DMS79 (cell line): ENCODE measurements at places on chromosomes 3 and 15.

DNA sequence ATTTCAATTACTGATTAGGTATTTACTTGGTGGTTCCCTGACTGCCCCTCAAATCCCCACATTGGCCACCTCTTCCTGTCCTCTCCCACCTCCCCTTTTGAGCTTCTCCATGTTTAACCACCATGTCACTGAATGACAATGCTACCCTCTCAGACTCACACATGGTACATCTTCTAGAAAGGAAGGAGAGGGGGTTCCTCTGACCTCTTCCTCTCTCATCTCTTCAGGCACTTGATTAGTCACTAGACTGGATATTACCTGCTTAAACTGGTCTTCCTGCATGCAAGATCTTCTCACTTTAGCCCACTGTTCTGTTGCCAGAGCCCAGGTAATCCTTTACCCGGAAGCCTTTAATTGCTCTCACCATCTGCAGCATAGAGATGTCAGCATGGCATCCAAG, 64.9 kb downstream of the DIPK2A start:
- no peak for DNase-seq

DNA sequence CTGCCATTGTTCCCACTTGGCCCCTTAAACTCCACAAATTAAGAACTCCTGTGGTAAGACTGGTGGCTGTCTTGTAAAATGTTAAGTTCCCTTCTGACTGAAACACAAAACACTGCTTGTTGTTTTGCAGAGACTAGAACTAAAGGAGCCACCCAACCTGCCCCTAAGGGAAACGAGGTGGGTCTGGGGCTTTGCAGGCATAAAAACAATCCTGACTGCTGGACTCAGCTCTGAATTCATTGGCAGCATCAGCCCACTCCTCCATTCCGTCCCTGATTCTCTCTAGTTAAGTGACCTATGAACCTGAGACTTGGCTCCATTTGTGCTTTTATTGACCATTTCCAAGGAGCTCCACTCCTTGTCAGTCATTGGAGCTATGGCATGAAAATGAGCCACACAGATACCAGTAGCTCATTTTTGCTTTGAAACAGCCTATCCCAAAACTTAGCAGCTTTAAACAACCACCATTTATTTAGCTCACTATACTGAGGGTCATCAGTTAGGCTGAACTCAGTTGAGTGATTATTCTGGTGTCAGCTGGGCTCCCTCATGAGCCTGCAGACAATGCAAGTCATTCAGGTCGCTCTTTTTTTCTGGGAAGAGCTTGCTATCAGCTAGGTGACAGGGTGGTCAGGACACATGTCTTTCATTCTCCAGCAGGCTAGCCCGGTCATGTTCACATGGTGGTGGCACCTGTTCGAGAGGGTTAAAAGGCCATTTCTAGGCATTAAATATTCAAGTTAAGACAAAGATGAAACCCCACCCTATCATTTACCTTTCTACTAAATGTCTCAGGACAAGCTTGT, 175.1 kb upstream of the CTNNB1 start:
- no peak for DNase-seq

DNA sequence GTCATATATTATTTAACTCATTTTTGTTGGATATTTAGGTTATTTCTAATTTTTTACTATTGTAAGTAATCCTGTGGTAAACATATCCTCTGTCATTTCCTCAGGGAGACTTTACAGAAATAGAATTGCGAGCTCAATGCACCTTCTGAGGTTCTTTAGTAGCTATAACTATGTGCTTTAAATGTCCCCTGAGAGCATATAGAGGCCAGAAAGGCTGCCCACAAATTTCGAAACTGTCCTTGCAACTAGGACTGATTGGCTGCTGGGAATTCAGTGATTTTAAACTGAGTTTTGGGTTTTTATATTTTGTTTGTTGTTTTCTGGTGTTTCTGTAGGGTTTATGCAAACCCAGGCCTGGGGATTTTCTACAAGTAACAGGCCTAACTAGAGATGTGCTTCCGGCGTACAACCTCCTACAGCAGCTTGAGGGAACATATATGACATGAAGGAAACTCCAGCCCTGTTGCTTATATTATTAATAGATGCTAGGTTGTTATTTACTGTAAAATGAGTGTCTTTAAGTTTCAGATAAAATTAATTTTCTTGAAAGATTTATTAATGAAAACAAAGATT, 29.1 kb upstream of the P4HTM start:
- DNase-seq = no peak

GRCh38 chr15:33064878-33065277, 129.6 kb downstream of the FMN1 start:
- no peak for DNase-seq

DNA sequence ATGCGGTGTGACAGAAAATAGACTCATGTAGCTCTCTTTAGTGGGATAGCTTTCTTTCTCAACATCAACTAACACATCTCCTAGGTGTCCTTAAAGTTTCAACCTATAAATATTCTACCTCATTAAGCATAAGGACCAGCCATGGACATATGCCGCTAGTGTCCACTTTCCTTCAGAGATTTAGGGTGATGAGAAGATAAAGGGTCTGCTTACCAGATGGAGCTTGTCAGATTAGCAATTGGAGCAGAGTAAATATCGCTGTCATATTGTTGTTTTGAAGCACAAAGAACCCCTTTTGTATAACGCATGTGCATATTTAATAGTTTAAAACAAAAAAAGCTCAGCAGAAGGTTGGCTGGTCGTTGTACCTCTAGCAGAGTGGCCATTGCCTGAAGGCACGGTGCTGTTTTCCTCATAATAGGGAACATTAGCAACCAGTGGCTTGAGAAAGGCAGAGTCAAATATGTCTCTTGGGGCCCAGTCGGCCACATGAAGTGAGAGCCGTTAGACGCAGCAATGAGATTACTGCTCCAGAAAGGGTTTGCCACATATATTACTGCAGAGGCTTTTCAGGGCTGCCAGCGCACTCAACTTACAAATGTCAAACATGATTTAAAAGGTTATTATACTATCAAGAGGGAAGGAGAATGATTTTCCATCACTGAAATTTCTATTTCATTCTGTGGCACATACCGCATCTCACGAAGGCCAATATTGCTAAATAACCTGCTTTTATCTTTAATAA, 264.2 kb downstream of the ROBO2 start:
- DNase-seq = no peak

- no peak for DNase-seq
Observed at GRCh38 chr15:31869686-31870307, 160.5 kb upstream of the CHRNA7 start.

DNA sequence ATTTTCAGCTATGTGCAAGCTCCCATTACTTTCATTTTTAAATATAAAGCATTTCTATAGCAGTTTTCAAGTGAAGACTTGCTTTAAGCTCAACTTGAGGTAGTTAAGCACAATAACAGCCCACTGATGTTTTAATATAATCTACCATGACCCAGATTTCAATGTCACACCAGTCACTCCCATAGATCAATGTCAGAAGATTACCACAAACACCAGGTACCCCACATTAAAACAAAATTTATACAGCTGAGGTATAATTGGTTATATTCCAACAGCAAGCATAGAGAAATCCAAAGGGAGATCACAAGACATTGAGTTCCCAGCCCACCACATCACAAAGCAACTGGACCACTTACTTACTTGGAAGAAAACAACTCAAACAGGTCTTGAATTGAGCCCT, 22.8 kb downstream of the GTPBP8 start:
- no peak for DNase-seq

DNA sequence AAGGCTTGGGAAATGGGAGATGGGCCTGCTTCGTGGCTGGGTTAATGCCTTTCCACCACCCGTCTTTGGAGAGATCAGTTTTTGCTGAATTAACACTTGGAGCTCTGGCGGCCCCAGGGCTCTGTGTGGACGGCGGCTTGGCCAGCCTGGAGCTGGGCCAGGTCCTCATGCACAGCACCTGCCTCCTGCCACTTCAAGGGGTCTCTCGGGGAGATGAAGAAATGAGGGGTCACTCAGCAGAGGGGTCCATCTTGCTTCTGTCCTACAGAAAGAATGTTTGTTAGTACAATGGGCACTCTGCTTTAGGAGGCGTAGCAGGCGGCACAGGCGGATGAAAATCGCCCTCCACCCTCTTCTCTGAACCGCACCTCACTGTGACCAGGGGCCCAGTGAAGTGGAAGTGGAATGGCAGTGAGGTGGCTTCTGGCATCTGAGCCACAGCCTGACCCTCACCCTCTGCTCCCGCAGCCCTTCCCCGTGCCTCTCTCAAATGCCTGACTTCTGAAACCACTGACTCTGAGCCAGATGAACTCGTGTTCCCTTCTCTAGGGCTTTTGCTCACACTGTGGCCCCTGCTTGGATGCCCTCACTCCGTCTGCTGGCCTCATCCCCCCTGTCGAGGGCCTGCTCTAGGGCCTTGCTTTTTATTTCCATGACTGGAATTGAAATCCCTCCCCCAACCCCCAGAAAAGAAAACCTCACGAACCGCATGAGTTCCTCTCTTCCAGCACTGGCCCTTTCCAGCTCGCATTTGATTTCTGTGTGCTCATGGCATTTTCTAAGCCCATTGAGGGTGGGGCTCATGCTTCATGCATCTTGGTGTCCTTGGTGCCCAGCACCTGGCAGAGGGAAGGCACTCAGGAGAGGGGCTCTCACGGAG, 42.2 kb downstream of the CHDH start:
- peak; percentile 59 for DNase-seq

- no peak for DNase-seq
Observed at GRCh38 chr3:196949285-196949619, 6.9 kb upstream of the NCBP2 start.

DNA sequence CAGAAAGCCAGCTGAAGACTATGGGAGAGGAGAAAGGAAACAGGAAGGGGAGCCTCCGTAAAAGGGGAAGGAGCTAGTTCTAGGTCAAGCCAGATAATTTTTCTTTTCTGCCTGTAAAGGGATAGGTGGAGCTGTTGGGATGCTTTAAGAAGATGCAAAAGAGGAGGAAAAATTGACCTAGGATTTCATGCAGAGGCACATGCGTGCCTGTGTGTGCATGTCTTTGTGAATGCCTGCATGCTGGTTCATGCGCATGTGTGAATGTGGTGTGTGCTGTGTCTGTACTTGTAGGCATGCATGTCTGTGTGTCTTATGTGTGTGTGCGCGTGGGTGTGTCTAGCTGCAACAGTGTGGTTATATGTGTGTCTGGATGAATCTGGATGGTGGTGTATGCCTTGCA, 27.3 kb downstream of the CCDC33 start:
- DNase-seq = peak; percentile 31

GRCh38 chr3:61008998-61009380, 242.3 kb downstream of the FHIT start:
- DNase-seq = no peak

GRCh38 chr3:38368238-38368637, 21.7 kb downstream of the XYLB start:
- no peak for DNase-seq

- no peak for DNase-seq
Observed at GRCh38 chr3:182633186-182633585, 160.1 kb upstream of the ATP11B start.

DNA sequence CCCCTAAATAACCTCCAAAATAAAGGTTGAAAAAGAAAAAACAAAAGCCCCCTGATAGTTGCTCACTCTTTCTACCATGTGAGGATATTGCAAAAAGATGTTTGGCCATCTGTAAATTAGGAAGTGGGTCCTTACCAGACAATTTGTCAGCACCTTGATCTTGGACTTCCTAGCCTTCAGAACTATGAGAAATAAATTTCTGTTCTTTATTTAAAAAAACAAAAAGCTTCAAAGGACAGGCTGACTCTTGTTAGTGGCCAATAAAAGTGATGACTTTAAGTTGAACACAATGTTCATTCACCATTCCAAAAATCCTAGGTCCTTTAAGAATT, 103.5 kb downstream of the CBLB start:
- no peak for DNase-seq

DNA sequence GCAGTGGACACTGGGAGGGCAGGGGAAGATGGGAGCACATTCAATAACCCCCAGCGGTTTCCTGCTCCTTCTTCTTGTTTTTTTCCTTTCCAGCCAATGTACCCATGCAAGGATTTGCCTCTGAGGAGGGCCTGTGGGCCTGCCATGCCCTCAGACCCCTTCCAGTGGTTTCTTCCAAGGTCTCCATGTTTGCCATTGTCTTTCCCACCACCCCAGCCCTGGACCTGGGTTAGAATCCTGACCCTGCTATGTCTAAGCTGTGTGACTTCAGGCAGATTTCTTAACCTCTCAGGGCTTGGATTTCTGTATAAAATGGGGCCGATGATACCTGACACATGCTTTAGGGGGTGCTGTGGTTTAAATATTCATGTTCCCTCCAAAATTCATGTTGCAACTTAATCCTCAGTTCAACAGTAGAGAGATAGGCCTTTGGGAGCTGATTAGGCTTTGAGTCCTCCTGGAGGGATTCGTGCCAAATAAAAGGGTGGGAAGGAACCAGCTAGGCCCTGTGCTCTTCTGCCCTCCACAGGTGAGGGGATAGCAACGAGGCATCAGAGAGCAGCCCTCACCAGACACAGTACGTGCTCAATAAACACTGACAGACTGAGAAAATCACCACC, 46.3 kb upstream of the FLNB start:
- DNase-seq = no peak

DNA sequence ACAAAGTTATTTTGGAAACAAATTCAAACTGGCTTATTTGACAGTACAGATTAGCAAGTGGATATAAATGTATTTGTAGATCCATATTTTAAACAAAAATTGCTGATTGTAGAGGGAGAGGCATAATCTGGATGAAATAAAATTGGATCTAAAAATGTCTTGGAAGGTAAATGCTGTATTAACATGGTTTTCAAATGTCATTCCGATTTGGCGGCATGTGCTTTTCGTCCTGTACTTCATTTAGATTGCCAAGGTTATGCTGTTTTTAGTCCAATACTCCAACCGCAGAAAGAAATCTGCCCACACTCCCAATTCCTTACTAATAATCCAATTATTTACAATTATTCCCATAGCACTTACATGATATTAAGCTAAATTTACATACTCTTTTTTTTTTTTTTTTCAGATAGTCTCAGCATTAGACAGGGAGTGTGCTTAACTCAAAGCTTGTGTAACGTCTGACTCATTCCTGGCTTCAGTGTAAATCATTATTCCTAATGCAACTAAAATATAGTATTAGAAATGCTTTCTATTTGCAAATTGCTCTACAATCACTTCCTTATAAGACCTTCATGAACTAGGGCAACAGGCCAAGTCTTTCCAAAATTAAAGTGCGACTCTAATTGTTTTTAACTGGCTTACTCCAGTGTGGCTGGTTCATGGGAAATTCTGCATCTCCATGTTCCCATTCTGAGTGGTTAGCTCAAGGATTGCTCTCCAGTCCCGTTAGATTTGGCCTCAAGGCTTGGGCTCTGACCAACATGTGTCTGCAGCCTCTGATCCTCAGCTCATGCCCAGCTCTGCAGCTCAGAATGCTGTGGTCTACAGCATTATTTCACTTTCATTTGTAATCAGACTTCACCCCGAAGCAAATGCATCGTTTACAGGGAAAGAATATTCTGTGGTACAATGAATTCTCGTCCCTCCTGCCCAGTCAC, 103.9 kb downstream of the FBN1 start:
- DNase-seq = no peak
